ENCODE measurements at places on chromosomes 2 and 18.

DNA sequence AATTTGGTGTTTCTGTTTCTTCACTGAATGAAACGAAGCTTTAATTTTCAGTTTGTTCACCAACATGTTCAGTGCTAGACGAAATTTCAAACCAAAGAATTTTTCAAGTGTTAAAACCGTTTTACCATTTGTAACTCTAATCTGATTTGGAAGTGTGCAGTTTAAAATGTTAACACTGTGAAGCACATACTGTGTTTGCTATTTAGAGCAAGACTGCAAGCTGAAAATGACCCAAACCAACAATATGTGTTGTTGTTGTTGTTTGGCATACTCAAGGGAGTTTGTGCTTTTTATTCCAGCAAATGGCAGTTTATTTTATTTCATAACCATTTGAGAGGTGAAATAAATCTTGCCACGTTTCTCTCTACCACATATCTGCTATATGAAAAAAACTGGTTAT, 128.4 kb upstream of the CDH7 start:
- DNase-seq, result no peak

DNA sequence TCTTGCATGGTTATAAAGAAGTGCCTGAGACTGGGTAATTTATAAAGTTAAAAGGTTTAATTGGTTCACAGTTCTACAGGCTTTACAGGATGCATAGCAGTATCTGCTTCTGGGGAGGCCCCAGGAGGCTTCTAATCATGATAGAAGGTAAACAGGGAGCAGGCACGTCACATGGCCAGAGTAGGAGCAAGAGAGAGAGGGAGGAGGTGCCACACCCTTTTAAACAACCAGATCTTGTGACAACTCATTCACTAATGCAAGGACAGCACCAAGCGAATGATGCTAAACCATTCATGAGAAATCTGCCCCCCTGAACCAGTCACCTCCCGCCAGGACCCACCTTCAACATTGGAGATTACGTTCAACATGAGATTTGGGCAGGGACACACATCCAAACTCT, 141.1 kb downstream of the EN1 start:
- DNase-seq, result no peak

GRCh38 chr18:47781561-47781960, 148.9 kb downstream of the SMAD2 start:
- DNase-seq, result no peak

GRCh38 chr18:25561918-25562317, 210.0 kb upstream of the ZNF521 start:
- no peak for DNase-seq

DNA sequence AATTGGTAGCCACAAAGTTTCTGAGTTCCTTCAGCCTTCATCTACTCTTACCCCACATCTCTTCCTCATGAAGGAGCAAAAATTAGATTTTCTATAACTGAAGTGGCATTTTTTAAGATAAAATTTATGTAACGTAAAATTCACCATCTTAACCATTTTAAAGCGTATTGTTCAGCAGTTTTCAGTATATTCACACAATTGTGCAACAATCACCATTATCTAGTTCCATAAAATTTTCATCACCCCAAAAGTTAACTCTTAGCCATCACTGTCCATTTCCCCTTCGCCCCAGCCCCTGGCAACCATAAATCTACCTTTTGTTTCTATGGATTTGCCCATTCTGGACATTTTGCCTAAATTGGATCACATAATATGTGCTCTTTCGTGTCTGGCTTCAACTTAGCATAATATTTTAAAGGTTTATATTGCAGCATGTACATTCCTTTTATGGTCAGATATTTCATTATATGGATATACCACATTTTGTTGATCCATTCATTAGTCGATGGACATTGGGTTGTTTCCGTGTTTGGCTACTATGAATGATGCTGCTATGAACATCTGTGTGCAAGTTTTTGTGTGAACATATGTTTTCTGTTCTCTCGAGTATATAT, 44.6 kb downstream of the ATIC start:
- DNase-seq, result no peak

All from NCI-H187 treated with DMSO at 0.1 percent for 48 hours (cell line).